ENCODE measurements at places on chromosomes 4 and X.

- no peak for DNase-seq
These were observed 169.8 kb upstream of the GALNT7 start for GRCh38 chr4:172998527-172999469.

DNA sequence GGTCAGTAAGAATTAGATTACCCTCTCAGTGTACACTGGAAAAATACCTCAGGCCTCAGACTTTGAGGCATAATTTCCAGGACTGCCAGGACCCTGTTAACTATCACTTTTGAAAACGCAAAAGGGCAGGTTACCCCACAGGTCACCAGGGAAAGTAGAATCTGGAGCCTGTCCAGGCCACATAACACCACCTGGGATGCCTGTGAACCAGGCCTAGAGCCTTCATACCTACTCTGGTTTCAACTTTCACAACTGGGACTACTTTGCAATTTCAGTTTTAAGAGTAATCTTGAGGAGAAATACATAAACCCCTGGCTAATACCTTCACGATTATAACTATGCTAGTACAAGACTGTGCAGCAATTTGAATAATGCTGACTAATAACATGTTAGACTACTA, 132.4 kb downstream of the HHIP start:
- no peak for DNase-seq

DNA sequence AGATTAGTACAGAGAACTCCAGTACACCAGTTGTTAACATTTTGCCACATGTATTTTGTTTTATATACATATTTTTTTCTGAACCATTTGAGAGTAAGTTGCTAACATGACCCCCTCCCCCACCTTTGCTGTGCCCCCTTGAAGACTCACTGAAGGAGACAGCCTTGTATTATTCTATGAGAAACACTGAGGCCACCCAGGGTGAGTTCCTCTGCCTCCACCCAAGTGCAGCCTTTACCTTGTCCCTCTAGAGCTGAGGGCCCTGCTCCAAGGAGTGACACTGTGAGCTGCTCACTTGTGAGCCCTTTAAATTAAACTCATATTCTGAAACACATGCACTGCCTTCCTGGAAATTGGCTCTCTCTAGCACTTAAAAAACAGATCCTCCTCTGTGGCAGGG, 21.1 kb downstream of the KIT start:
- no peak for DNase-seq

DNA sequence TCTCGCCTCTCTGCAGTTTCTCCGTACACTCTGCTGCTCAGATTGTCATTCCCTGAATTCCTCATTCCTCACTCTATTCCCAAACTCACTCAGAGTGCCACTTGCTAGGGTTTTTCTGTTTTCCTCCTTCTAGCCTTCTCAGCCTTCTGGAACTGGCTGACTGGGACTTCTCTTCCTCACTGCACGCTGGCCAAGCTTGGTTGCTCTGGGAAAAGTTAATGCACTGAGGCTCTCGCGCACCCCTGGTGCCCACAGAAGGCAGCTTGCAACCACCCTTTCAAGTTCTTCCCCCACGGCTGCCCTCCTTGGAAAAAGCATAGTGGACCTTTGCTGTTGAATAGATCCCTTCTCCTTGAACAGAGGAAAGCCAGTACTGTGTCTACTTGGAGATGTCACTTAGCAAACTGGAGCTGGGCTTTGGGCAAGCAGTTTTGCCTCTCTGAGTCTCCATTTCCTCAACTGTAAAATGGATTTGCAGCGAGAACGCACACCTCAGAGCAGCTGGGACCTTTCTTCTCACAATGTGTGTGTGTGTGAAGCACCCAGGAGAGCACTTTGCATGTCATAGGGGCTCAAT, 6.0 kb upstream of the CCKAR start:
- DNase-seq = no peak

GRCh38 chrX:40011322-40012038, 86.3 kb downstream of the BCOR start:
- no peak for DNase-seq

DNA sequence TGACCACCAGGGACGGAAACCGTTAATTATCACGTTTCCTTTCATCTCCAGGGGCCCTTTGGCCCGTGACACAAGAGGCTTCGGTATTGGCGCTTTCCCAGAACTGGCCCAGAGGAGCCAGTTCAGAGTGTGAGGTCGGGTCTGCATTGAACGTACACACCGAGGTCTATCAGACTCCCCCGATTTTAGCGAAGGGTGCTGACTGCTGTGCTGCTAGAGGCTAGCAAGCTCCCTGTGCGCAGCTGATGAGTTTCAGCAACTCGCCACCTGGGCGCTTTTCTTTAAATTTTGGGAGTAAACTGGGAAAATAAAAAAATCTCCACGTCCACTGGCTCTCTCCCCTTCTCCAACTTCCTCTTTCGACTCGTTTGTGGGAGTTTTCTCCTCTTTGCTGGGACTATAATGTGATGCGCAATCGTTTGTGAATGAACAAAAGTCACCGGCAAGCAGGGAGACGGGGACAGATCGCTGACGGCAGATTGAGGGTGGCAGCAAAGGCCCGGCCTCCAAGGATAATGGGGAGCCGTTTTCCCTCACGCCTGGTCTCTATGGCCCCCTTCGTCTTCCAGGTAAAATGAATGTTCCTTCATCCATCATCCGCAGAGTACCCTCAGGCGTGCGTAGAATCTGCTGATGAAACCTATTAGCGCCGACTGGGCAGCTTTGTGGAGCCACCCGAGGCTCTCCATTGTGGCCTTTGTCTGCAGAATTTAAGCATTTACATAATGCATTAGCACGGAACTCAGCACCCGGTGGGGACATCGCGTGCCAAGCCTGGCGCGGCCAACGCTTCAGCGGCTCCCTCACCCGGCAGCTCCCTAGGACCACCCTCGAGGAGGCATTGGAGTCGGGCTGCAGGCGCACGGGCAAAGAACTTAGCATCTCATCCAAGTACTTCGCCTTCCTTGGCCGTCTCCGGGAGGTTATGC, 1.6 kb upstream of the LRAT start:
- DNase-seq = no peak

DNA sequence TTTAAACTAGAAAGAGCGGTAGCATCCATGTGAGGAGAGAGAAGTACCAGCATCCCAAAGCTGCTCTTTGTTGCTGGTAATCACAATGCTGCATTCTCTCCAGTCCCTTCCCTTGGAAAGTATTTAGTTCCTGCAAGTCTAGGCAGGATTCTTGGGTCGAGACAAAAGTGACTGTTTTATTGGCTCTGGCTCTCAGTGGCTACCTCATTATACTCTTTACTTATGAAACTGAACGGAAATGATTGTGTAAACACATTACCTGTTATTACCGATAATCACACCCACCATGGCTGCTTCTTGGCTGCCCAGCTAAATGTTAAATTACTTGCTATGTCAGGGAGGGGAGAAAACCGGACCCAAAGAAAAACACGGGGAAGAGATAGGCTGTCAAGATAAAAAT, 26.2 kb downstream of the ATXN3L start:
- no peak for DNase-seq

DNA sequence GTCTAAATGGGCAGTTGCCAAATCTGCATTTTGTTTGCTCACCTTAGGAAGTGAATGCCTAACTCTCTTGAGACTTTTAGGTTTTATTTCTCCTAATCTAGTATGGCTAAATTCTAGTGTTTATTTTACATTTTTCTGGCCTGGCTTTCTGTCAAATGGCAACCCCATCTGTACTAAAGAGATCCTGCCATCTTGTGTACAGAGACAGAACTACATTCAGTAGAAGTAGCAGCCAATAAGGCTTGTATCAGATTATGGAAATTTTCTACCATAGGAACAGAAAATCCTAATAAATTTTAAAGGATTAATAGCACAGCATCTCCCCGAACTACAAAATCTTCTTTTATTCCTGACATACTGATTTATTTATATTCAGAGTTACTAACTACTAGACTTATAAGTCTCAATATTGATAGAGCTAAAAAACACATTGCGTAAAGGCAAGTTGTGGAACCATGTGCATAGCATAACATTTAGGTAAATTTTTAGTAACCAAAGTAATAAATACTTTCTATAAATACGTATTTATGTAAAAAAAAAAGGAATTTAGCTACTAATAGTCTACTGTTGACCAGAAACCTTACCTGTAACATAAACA, 45.5 kb downstream of the TMEM144 start:
- DNase-seq = peak; percentile 26

GRCh38 chr4:111839141-111839540, 306.1 kb upstream of the FAM241A start:
- DNase-seq = no peak

- DNase-seq = peak; percentile 44
These were observed 133.6 kb upstream of the GIMD1 start for GRCh38 chr4:106502106-106502699.

DNA sequence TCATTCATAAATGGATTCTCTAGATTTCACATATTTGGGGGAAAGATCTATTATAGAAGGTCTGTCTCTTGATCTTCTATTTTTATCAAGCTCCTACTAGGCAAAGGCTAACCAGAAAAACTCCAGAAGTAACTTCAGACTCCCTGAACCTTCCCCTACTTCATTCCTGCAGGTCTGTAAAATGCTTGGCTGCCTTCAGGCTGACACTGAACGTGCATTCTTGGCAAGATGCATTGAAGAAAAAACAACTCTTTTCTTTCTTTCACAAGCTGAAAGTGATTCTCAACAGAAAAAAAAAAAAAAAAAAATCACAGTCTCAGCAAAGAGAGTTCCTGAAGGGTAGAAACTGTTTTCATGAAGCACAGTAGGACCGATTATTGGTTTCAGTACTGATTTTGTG, 12.7 kb downstream of the OPHN1 start:
- no peak for DNase-seq

DNA sequence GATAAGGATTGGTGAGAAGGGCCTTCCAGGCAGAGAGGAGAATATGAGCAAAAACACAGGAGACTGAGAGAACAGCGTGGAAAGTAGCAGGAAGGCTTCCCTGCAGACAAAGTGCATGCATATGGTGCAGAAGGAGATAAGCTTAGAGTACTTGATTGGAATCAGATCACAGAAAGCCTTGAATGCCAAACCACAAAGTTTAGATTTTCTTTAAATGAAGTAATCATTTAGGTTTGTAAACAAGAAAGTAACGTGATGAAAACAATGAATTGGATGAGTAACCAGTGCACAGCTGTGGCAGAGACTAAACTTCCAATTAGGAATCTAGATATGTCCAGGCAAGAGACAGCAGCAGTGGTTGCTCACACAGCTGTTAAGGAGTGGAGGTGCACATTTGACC, 83.8 kb upstream of the C1QTNF7 start:
- no peak for DNase-seq

DNA sequence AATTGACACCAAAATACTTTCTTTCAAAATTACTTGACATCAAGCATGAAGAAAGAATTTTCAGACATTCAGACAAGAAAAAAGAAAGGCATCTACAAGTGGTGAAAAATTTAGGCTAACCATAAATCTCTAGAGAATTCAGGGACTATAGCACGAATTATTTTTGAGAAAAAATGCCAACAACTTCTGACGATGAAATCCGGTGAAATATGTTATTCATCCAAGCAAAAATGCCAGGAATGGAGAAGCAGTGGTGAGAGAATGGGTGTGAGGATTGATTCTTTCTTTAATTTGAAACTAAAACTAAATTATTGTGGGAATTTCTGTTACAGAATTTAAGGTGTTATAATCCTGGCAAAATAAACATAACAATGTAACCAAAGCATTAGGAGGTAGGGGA, 69.4 kb upstream of the SORBS2 start:
- no peak for DNase-seq

GRCh38 chr4:83629945-83630721, 94.2 kb downstream of the GPAT3 start:
- DNase-seq = no peak

DNA sequence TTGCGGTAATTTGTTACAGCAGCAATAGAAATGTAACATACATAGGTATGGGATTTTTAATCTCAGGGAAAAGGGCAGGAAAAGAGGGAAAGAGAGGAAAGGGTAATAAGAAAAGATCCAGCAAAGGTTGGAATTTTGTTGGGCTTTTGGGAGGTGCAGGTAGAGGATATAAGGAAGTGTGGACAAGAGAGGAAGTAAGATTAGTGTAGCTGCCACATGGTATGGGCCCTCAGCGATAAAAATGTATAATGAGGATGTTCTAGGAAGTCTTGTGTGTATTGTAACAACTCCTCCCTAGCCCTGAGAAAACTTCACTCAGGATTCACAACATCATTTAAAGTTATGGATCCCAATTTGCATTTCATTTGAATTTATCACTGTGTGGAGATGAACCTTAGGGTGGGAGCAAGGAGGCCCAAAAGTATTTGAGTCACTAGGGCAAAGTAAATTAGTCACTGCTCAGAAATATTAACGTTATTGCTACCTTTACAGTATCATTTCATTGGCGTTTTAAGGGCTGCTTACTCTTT, 2.8 kb upstream of the IL21 start:
- no peak for DNase-seq

DNA sequence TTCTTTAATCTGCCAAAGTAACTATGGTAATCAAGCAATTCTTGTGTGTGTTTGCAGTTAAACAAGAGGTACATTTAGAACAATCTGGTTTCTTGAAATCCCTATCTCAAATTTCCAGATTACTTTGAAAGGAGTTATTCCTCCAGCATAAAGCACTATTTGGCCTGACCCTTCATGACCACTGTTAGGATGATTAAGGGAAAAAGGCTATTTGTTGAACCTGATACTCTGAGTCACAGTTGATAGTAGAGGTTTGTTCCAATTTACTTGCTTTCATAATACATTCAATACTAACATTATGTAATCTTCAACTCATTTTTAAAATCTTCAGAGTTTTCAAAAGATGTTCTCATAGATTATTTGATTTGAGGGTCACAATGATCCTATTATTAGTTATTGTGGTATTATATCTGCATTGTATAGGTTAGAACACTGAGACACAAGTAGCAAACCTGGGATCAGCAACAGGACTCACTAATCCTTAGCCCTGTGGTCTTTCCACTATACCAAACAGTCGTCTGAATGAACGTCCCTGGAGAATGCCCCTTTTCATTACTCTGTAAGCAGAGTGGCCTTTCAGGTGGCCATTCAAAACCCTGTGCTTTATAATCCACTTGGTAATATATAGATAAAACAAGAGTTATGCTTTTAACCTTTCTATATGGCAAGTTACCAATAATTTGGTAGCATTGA, 8.1 kb upstream of the NDST4 start:
- DNase-seq = no peak

DNA sequence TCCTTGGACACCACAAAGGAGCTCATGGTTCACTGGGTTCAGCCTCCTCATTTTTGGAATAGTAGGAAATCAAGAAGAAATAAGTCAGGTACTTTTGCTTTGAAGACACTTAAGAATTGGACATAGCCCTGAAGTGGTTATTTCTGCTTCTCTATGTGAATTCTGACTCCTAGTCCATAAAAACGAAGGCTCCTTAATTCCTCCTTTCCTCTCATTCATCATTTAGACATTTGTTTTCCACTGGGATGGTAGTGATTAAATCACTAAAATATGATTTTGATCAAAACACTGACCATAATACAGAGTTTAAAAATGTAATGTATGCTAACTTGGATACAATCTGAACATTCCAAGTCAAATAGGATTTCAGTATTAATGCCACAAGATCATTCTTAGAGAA, 34.7 kb upstream of the CYP2U1 start:
- DNase-seq = no peak

All from smooth muscle cell of the brain vasculature (primary cell).